ENCODE measurements at places on chromosomes 7 and 10.

DNA sequence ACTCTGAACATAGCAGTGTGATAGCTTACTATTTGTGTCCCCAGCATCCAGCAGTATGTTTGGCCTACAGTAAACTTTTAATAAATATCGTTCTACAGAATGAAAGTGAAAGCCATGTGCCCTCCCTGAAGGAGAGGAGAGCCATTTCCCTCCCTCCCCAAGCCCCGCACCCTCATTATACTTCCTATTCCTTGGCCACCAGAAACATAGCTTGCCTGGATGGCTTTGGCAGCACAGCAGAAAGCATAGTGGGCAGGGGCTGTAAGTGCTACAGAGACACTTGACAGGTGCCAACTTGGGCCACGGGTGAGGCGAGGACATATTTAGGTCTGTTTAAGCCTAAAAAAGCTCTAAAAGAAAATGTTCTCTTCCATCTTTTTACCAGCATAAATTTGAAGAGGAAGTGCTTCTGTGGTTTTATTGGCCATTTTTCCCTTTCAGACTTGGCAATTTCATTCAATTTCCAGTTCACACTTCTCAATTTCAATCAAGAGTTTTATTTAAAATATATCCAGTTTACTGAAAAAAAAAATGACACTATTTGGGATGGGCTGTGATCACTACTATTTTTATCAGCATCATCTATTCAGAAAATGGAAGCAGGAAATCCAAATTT, 12.7 kb downstream of the HHEX start:
- no peak for DNase-seq

DNA sequence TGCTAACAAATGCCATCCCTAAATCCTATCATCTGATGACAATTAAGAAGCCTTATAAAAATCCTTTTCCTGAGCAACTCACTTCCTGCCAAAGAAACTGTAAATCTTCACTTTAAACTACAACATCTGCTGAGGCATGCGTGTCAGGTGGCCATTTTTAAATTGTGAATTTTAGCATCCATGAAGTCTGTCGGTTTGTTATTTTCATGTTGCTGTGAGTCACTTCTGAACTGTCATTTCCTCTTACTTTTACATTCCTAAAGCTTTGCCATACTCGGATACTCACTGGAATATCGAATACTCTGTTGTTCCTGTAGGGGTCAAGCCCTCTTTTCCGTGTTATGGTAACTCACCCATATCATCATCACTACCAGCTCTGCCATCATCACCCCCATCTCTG, 34.3 kb upstream of the TMEM26 start:
- no peak for DNase-seq

- no peak for DNase-seq
Measured at GRCh38 chr10:125217990-125218675, 57.8 kb upstream of the CTBP2 start.

GRCh38 chr10:56633876-56634452, 272.9 kb upstream of the ZWINT start:
- no peak for DNase-seq

DNA sequence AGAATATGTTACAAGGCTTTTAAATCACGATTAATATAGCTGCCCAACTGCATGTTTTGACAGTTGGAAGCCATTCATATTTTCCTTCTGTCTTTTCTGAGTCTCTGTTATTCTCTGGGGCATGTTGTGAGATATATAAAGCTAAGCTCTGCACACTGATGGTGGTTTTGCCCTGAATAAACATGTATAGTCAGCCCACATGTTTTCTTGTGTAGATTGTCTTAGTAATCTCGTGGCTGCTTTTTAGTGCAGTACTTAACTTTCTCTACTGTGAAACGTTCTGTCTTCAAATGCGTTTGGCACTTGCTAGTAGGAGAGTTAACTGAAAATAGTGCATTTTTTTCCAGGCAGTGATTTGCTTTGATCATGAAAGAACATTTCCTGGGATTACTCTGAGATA, 268.5 kb downstream of the DNAJB9 start:
- no peak for DNase-seq

DNA sequence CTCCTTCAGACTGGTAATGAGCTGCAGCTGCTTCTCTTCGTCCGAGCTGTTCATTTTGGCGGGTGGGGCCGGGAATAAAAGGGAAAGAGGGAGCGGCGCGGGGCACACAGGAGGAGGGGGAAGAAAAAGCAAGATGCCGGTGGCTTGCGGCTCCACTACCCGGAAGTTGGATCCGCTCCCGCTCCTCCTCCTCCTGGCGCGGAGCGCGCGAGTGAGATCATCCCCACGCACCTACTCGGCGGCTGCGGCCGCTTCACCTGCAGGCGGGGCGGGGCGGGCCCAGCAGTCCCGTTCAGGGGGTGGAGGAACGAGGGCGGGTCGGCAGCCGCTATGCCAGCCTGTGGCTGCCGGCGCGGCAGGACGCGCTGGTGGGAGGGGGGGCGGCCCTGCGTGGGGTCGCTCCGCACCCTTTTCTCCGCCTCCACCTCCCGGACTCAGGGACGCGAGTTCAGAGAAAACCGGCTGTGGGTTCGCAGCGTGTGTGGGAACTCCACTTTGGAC, at the start of gene SHTN1:
Gene SHTN1 (minus strand): TSS at position 162 of the 501 bp plus-strand sequence. CDS start 108 bp downstream, at position 54.
- peak; percentile 70 for DNase-seq

DNA sequence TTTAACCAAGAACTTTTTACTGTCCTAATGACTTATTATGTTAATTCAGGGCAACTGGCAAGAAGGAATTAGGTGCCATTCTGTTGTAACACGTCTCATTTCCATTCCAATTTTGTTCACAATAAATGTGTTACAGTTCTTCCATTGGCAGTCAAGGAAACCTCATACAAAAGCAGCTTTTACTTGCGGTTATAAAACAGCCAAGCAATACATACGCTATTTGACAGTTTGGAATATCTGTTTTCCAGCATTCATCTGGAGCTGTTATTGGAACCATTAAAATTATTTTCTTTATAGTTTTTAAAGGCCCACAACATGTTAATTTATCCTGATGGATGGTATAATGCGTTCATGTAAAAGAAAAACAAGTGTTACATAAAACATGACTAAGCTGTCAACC, 33.3 kb downstream of the MTERF1 start:
- no peak for DNase-seq
